ENCODE measurements at places on chromosomes 13 and 19.

GRCh38 chr13:112943309-112944125 is 25.5 kb upstream of the MCF2L start:
- DNase-seq: peak; percentile 84

DNA sequence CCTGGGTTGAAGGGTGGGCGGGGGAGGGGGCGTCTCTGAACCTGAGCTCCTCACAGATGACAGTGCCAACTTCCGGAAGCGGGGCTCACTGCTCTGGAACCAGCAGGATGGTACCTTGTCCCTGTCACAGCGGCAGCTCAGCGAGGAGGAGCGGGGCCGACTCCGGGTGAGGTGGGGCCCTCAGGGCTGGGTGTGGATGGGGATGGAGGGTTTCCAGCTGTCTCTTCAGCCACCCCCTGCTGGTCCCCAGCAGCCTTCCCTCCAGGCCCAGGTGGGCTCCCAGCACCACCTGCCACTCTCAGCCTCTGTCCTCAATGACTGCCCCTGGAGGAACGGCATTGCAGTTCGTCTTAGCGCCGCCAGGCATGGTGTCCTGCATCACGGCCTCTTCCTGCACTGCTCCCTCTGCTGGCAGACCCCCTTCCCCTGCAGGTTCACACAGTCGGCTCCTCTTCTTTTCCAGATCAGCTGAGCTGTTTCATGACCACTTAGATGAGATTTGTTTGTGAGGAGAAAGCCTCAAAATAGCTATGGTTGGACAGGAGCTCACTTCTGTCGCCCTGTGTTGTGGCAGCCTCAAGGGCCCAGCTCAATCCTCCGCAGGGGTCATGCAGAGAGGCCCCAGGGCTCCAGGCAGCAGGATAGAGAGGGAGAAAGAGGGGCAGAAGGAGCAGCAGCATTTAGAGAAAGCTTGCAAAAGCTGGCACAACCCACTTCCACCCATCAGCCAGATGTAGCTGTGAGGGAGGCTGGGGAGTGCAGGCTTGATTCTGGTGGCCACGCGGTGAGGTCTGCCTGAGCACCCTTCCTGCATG is 2.5 kb upstream of the GARIN5A start:
- DNase-seq: no peak

- DNase-seq: no peak
These were observed 1.6 kb upstream of the ADAMTS10 start for GRCh38 chr19:8611877-8612806.

- no peak for DNase-seq
These were observed 24.5 kb downstream of the TEX101 start for GRCh38 chr19:43439032-43439708.

- DNase-seq: no peak
These were observed 274.0 kb downstream of the EFNB2 start for GRCh38 chr13:106261450-106261849.

GRCh38 chr13:27619728-27620376 is 477 bp downstream of the LNX2 start:
- DNase-seq: no peak

GRCh38 chr13:80168089-80168850 is 172.7 kb downstream of the SPRY2 start:
- DNase-seq: no peak

- no peak for DNase-seq
These were observed 12.3 kb downstream of the MYDGF start for GRCh38 chr19:4657835-4658234.

DNA sequence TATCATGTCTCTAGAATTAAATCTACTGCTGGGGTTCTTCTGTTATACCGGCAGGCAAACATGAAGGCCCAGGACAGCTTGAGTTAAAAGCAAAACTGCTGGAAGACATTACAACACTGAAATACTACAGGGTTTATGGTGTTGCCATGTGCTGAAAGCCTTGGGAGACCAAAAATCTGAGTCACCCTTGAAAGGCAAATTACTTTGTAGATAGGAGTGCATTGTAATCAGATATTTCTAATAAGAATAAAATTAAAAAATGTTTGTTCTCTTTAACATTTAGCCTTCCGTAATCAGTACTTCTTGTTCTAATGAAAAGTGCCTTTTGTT is 181.3 kb downstream of the PCDH9 start:
- no peak for DNase-seq

DNA sequence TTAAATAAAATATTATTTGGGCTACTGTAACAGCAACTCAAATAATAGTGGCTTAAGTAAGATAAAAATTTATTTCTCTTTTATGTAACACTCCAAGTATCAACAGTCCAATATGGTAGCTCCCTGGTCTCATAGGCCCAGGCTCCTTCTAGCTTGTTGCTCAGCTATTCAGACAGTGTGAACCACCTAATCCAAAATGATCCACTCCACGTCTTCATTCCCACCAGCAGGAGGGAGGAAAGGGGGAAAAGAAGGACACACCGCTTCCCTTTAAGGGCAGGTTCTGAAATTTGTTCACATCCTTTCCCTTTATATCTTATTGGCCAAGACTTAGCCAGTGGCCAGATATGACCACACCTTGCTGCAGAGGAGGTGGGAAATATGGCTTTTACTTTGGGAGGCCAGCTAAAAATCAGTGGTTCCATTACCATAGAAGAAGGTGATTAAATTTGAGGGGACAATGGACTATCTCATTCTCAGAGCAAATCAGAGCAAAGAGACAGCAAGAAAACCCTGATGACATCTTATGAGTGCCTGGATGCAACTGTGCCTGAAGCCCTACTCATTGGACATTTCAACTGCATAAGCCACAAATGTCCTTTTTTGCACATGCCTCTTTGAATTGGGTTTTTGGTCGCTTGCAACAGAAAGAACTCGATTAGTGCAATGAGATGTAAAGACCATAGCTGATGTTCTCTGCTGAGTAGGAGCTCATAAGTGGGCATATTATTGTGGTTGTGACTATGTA is 7.0 kb upstream of the EPOR start:
- no peak for DNase-seq

DNA sequence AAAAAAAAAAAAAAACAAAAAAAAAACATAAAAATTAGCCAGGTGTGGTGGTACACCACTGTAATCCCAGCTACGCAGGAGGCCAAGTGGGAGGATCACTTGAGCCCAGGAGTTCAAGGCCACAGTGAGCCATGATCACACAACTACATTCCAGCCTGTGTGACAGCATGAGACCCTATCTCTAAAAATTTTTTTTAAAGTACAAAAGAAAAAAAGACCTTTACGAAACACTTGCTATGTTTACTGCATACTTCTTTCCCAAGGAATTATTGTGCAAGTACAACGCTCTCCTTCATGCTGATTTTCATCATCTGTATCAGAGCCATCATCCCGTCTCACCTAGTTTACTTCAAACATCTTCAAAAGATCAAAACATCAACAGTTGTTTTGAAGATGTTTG is 28.6 kb upstream of the ZNF780A start:
- no peak for DNase-seq

DNA sequence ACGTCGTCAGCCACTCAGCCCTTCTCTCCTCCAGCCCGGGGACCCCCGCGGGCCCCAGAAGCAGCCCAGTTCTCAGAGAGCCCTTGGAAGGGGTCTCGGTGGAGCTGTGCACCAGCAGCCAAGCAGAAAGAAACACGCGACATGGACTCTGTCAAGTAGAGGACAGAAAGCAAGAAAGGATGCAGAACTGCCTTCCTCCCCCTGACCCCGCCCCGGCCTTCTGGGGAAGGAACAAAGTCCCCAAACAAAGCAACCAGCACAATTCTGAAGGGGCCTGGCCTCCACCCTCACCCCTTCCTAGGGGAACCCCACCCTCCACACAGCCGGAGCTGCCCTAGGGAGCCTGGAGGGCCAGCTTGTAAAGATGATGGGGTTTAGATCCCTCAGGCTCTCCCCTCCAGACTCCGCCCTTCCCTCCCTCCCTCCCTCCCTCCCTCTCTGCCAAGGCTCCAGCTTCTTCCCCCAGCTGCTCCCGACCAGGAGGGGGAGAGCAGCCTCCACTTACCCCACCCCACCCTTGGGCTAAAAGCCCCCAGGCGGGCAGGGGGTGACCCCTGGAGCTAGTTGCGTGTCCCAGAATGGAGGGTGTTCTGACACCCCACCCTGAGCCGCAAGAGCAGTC is 7.8 kb downstream of the LYL1 start:
- DNase-seq: no peak

DNA sequence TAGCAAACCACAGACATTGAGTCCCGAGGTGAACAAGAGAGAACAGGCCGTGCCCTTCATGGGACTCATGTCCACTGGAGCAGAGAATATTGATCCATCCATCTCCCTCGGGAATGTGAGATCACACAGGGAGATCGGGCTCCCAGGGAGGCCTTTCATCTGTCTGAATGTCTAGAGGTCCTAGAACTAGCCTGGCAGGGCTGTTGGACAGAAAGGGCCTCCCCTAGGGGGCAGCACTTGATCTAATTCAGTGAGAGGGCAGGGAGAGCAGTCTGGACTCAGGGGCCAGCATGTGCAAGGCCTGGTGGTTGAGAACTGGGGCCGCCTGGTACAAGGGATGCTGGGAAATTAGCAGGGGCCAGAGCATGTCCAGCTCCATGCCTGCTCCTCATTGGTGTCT is 4.3 kb downstream of the RUVBL2 start:
- peak; percentile 58 for DNase-seq

GRCh38 chr13:20776751-20777150 is 3.0 kb upstream of the EEF1AKMT1 start:
- DNase-seq: no peak

- no peak for DNase-seq
These were observed 98.9 kb downstream of the UGGT2 start for GRCh38 chr13:95954266-95954665.

GRCh38 chr19:47781590-47782262 is 3.2 kb downstream of the SELENOW start:
- DNase-seq: peak; percentile 21

DNA sequence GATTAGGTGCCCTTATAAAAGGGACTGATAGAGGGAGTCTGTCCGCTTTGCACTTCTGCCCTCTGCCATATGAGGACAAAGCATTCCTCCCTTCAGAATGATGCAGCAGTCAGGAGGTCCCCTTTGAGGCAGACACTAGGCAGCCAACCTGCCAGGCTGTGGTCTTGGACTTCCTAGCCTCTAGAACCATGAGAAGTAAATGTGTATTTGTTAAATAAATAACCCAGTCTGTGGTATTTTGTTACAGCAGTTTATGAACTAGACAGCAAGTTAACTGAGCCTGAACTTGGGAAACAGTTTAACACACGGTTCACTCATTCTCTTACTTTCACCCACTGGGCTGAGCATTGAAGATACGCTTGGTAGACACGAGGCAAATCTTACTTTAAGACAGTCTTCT is 313.2 kb downstream of the UQCRFS1 start:
- DNase-seq: no peak

GRCh38 chr13:100662468-100663211 is 12.0 kb downstream of the TMTC4 start:
- no peak for DNase-seq

DNA sequence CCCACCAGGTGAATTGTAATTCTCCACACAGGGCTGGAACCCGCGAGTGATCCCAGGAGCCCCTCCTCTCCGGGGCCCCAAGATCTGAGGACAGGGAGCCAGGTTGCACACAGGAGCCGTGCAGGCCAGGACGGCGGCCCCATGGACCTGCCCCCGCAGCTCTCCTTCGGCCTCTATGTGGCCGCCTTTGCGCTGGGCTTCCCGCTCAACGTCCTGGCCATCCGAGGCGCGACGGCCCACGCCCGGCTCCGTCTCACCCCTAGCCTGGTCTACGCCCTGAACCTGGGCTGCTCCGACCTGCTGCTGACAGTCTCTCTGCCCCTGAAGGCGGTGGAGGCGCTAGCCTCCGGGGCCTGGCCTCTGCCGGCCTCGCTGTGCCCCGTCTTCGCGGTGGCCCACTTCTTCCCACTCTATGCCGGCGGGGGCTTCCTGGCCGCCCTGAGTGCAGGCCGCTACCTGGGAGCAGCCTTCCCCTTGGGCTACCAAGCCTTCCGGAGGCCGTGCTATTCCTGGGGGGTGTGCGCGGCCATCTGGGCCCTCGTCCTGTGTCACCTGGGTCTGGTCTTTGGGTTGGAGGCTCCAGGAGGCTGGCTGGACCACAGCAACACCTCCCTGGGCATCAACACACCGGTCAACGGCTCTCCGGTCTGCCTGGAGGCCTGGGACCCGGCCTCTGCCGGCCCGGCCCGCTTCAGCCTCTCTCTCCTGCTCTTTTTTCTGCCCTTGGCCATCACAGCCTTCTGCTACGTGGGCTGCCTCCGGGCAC is 3.9 kb downstream of the FFAR1 start:
- no peak for DNase-seq

DNA sequence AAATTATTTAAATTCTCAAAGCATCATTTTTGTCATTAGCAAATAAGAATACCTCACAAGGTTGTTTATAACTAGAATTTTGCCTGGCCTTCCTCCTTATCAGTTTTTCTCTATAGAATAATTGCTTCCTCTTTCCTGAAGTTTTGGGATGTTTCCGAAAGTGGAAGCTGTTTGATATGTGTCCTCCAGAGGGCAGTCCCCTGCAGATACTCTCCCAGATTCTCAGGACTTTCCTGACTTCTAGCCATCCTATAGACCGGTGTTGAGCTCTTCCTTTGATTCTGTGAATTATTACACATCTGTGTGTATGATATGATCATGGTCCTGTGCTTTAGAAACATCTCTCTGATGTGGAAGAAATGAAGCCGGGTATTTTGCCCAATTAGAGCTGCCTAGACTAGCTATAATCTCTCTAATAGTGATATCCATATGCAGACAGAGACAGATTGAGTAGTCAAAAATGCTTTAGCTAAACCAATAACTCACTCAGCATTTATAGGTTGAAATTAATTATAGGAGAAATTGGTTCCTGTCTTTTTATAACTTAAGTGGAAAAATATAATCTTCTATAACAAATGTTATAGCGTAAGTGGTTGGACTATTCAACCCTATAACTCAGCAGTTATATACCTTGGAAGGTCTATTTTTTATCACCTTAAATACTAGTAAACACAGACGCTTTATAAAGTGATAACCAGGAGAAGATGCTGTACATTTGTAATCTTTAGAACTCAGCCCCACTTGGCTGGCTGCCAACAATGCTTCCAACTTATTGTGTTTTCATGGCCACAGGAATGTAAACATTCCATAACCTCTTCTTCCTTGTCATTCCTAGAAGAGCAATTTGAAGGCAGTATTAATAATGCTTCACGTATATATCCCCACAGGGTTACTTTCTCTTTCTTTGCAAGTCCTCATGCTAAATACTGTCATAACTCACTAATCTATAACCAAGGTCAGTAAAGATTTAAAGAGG is 201.0 kb upstream of the RXFP2 start:
- DNase-seq: peak; percentile 14

DNA sequence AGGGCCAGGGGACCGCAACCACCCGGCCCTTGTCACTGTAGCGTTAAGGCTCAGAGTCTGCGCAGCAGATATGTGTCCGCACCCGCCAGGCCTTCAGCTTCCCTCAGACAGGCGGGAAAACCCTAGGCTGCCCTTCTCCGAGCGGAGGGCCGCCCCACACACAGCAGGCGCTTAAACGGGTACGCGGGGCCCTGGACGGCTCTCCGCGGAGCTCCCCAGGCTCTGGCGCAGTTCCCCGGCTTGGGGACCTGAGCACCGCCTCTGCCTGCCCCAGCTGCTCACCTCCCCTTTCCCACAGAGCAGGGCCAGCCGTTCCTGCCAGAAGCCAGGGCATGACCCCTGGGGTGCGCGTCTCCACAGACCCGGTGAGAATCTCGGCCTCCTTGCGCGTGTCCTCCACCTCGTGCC is 593 bp downstream of the ZNF135 start:
- no peak for DNase-seq

Measured in small intestine (tissue), 16 donors.